ENCODE measurements at places on chromosomes 2 and 18. TPM values are rescaled to one million over a fixed set of nuclear protein-coding genes. Genes with fewer than 3 reads are reported as not detected.

DNA sequence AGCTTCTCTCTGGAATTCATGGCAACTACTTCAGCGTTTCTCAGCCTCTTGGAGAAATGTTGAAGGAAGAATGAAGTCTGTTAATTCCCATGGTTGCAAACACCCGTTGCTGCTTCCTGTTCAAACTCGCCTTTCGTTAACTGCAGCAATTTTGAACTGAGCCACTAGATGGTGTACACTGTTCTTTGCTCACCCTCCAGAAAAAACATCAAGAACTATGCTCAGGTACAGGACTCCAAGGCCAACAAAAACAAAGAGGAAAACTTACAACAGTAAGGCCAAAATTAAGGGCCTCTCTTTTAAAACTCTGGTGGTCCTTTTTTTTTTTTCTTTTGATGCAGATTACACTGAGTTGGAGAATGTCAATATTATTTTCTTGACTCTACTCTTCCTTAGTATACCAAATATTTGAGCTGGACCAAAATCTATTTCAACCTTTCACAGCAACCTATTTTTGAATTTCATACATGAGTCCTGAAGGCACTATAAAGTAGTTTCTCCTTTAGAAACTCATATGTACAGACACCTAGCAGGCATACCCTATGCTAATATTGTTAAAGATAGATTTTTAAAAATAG lies 58.2 kb downstream of the KLHL14 start:
- DNase-seq, result peak; percentile 57

- no peak for DNase-seq
These were observed 38.1 kb downstream of the TRAK2 start for GRCh38 chr2:201413143-201413542.

DNA sequence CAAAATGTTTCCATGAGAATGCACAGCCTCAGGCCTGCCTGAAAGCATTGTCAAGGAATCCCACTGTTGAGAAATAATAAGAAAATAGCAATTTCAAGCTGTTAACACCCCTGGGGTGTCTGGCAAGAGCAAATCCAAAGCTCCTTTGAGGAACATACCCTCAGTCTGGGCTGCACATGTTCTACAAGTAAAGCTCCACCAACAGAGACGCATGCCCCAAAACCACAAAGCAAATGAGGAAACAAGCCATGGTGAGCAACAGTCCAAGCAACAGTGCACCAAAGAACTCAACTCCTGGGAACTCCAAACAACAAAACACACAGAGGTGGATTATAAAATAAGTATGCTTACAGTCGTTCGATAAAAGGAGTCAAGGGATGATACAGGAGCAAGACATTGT lies 40.3 kb downstream of the CYP27C1 start:
- DNase-seq, result no peak

GRCh38 chr2:124526221-124526620 lies 501.1 kb downstream of the CNTNAP5 start:
- DNase-seq, result no peak

GRCh38 chr18:75159646-75160356 lies 49.1 kb downstream of the PTGR3 start:
- DNase-seq, result no peak

DNA sequence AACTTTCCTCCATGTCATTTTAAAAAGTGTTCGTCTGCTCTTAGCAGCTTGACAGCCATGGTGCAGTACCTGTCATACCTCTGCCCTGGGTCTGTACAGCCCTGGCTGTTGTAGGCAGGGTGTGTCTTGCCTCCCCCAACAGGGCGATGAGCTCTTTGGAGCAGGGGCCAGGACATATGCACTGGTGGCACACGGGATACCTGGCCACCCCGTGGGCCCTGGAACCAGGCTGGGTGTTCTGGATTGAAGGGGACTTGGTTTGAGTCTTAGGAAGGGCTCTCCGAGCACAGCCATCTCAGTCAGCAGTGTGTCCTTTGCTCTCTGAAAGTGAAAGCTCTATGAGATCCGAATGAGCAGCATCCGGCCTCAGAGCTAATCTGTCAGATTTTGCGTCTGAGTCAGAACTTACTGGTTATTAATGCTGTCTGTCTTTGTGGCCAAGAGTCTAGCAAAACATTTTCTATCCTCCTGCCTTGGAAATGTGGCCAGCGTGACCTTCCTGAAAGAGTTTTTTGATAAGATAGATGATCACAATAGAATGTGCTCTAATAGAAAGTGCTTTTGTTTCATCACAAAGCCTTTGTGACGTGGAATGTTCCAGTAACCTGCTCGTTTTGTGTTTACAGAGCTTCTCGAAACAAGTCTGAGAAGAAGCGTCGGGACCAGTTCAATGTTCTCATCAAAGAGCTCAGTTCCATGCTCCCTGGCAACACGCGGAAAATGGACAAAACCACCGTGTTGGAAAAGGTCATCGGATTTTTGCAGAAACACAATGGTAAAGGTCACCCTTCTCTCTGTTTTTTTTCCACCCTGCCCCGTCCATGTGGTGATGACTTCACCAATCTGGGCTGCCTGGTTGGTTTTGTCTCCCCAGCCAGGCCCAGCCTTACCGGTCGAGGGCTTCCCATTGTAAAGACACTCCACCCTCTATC lies 77.3 kb upstream of the RPL31 start:
- peak; percentile 81 for DNase-seq

DNA sequence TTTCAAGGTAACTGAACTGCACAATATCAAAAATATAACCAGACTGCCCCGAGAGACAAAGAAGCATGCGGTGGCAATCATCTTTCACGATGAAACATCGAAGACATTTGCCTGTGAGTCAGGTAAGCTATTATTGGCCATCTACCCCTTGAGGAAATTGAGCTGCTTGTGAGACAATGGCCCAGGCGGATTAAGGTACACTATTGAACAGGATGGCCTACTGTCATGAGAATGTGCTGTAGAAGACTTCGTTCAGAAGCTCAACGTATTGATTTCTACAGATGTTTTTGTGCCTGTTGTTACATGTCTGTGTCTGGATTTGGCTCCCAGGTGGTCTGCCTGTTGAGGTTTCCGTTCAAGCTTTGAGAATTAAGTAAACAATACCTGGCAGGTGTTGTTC lies 198.7 kb downstream of the DOK6 start:
- no peak for DNase-seq

DNA sequence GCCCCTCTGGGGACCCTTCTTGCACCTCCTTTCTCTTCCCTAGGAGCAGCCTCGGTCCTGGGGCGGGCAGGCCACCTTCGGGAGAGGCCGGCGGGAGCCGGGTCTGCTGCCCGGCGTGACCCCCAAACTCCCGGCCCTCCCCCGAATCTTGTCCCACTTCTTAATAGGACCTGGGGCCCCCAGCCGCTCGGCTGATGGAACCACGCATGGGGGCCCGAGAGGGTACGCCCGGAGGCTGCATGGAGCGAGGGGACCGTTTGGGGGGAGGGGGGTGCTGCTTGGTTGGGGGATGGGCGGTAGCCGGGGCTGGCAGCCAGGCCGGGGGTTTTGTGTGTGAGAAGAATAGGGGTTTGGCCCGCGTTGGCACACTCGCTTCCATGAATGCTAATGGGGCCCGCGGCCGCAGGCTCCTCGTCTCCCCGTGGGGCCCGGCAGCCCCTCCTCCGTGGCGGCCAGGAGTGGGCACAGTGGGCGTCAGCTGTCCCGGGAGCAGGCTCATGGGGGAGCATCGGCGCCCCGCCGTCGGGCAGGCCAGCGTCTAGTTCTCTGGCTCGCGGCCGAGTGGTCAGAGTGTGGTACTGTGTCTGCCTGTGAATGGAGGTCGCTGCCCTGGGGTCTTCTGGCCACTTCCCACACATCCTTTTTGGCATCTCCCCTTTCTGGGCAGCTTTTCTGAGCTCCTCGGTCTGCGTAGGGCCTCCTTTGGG lies 1.0 kb downstream of the GAREM2 start:
- DNase-seq, result no peak

DNA sequence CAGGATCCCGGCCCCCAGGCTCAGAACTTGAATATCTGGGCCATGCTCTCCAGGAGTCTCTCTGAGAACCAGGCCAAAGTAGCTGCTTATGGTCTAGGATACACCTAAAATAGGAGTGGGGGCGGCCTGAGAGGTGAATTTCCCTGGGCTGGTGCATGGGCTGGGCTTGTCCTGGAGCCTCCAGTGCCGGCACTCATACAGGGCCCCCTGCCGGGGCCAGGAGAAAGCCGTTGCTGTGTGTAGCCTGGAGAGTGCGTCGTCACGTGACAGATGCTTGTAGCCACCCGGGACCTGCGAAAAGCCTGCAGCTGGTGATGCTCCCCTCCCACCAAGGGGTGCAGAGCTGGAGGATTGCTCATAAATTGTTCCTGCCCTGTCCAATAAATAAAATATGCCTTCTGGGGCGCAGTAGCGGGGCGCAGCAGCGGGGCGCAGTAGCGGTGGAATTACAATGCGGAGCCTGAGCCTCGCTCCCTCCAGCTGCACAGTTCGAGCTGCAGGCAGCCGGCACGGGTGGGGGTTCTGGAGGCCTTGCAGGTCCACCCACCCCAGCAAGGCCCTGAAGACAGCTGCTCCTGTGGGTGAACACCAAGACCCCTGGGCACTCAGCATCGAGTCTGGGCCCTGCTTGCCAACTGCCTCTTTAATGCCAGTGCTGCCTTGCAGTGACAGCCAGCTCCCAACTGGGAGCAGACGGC lies 289.9 kb downstream of the NDUFA10 start:
- no peak for DNase-seq

GRCh38 chr2:28094739-28095138 lies 204.2 kb downstream of the BABAM2 start:
- DNase-seq, result no peak

DNA sequence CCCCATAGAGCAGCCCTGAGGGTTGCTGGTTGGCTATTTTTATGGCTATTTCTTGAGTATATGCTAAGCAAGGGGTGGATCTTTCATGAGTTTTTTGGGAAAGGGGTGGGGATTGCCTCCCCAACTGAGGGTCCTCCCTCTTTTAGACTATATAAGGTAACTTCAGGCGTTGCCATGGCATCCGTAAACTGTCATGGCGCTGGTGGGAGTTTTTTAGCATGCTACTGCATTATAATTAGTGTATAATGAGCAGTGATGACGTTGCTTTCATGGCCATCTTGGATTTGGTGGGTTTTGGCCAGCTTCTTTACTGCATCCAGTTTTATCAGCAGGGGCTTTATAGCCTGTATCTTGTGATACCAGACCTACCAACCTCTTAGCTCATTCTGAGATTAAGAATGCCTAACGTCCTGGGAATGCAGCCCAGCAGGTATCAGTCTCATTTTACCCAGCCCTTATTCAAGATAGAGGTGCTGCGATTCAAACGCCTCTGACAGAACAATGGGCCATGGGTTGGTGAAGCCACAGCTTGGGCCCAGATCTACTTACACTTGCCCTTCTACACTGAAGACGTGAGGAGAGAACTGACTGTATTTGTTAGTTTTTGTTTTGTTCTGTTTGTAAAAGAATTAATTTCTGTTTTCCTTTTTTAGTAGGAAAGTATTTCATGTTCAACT lies 53.8 kb upstream of the TMEM163 start:
- DNase-seq, result no peak

DNA sequence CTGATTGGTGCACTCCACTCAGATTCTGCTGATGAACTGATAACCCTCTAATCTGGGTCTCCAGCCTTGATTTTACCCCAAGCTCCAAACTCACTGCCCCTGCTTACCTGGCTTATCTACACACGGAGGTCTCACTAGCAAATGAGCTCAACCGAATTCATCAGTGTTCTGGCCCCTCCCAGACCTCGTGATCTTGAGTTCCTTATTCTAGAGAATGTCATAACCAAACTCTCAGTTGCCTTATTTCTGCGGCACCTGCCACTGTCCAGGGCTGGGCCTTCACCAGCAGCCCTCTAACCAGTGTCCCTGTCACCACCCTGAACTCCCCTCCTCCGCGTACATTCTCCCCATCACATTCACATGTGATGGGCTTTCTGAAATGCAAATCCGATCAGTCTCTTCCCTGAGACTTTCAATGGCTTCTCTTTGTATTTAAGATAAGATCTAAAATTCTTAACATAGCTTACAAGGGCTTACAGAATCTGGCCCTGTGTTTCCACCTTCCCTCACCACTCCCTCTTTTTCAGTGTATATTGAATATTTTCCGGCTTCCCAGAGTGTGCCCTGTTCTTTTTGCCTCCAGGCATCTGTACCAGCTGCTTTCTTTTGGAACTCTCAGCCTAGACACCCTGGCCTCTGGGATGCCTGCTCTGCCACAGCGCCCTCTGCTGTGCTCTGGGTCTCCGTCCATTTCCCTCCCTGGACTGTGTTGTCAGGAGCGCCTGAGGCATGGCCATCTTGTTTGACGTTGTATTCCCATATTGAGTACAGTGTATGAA lies 31.1 kb downstream of the NAB1 start:
- peak; percentile 73 for DNase-seq

GRCh38 chr18:46868169-46868921 lies 49.0 kb downstream of the PIAS2 start:
- DNase-seq, result no peak

DNA sequence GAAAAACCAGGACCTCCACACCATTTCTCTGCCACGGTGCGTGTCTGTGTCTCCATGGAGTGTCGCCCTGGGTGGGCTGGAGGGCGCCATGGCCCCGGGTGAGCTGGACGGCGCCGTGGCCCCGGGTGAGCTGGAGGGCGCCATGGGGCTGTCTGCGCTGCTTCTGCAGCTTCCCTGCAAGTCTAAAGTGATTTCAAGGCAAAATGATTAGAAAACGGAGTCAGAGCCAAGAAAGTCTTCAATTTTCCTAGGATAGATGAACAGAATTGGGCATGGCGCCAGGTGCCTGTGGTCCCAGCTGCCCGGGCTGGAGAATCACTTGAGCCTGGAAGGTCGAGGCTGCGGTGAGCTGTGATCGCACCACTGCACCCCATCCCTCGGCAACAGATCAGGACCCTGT lies 27.7 kb upstream of the NFATC1 start:
- DNase-seq, result no peak

Gene CRYGC
- total RNA-seq, result not detected

Gene RAMP1
- 12.9 TPM for total RNA-seq

Gene ABCB11
- not detected for total RNA-seq

Gene CIB4
- total RNA-seq, result not detected

Gene GNLY
- total RNA-seq, result not detected

Gene SGO2
- 26.4 TPM for total RNA-seq

Gene ARHGEF33
- total RNA-seq, result not detected

Gene NHEJ1
- total RNA-seq, result 22.0 TPM

Gene APOB
- not detected for total RNA-seq

Gene PROM2
- not detected for total RNA-seq

Gene GAD1
- 8.6 TPM for total RNA-seq

Gene GPC1
- total RNA-seq, result 9.7 TPM

Gene FEV
- not detected for total RNA-seq

All from Daoy (cell line).